ENCODE measurements at places on chromosomes 6 and 20.

DNA sequence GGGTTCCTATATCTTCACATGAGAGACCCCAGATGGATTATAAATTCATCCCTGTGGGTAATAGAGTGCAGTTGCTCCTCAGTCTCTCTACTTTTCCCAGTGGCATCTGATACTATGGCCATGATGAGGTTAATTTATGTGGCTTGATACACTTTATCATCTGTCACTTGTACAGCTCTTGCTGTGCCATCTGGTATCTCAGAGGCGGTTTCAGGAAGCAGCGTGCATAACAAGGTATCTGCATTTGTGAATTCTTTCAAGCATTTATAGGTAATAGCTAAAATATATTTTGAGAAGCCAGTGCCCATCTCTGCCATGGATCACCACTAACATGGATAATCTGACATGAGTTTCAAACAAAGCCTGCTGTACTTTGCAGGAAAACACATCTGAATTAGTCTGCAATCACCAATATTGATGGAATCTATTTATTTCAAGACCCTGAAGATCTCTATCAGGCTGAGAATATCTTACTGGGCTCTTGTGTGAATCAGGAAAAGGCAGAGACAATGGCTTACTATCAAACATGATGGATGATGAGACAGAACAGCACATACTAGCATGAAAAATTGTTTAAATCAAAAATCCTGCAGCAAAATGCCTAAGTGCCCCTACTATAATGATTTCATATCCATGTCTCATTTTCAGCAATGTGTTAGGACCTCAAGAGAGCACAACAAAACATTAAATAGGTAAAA lies 548.7 kb upstream of the MAP3K7 start:
- DNase-seq, result no peak

- DNase-seq, result no peak
Observed at GRCh38 chr6:37967651-37968050, 148.1 kb downstream of the ZFAND3 start.

- DNase-seq, result no peak
Observed at GRCh38 chr6:157841211-157841840, 18.3 kb downstream of the SNX9 start.

- DNase-seq, result peak; percentile 12
Observed at GRCh38 chr6:118288355-118289124, 259.6 kb upstream of the PLN start.

DNA sequence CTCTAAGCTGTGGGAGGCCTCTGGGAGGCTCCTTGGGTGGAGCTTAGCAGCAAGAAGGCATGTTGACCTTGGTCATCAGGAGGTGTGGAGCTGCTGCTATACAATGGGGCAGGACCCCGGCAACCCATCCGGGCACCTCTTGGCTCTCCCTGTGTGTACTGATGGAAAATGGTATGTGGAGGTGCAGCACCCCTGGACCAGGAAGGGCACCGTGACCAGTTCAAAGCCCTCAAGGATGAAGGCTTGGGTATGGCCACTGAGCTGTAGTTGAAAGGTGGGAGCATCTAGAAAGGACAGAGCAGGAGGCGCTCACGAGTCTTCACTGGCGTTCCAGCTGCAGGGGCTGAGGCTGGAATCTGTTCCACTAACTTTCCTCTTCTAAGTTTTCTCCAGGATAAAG lies 6.7 kb upstream of the IRF4 start:
- DNase-seq, result no peak

GRCh38 chr6:151081656-151082055 lies 158.1 kb upstream of the AKAP12 start:
- DNase-seq, result no peak

DNA sequence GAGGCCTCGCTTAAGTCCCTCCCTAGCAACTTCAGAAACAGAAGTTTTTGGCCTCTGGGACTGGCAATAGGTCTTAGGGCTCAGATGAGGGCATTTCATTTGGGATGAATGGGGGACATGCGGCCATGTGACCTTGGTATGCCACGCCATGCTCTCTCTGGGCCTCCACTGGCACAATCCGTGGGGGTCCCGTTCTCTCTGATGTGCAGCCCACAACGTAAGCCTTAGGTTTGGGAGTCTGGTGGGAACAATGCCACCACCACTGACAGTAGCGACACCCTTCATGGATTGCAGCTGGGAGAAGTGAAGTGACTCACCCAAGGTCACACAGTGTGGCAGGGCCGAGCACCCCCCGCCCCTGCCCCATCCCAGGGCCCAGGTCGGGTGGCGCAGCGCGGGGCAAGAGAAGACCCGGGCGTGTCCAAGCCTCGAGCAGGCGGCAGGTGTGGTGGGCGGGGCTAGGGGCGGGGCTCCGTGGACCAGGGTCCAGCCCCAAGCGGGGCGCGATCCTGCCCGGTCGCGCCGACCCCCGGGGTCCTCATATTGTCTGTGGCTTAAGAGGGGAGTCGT lies 864 bp upstream of the CEBPB start:
- DNase-seq, result no peak

DNA sequence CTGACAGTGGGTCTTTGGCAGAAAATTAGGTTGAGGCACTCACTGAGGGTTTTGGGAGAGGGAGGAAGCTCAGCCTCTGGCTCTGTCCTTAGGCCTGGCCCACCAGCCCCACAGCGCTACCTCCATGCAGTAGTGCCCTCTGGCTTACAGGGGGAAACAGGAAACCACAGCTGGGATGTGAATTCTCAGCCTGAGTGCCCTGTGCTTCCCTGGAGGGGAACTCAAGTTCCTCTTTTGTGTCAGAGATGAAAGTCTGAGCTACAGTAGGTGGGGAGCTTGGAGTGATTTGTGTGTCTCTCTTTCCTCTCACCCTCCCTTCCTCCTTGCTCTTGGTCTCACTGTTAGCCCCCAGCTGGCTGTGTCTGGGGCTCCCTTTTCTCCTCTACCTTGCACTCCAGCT lies 48.2 kb upstream of the BLCAP start:
- DNase-seq, result no peak

GRCh38 chr6:131923356-131923755 lies 27.8 kb downstream of the CCN2 start:
- DNase-seq, result peak; percentile 47

GRCh38 chr6:166725571-166725970 lies 98.5 kb upstream of the RPS6KA2 start:
- no peak for DNase-seq

DNA sequence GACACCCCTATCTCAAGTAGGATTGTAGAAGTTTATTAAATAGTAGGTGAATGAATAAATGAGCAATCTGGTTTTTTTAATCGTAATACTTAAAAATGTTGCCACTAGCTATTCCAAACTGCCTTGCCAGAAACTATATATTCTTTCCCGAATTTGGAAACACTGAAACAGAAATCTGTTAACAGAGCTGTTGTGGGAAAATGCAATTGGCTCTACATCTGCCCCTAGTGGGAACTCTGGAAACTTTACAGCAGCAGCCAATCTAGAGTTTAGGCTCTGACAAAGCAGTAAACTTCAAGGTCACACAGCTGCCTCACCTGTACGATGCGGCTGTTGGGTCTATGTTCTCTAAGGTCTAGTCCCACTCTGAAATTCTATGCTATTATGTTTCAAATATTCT lies 41.7 kb downstream of the SYNE1 start:
- no peak for DNase-seq

DNA sequence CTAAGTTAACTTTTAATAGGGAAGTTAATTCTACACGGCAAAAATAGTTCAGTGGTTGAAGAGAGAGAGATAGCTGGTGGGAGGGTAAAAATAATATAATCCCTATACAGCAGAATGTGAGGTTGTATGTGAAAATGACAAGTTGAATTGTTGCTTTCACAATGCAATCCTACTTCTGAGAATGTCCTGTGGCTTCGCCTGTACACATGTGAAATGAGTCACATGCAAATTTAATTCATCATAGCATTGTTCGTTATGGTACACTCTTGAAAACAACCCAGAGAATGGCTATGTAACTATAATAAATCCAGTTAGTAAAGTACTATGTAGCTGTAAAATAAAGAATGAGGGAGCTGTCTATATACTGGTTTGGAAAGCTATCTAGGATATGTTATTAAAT lies 46.0 kb upstream of the HINT3 start:
- no peak for DNase-seq

- no peak for DNase-seq
Observed at GRCh38 chr20:40746251-40746650, 57.2 kb upstream of the MAFB start.

DNA sequence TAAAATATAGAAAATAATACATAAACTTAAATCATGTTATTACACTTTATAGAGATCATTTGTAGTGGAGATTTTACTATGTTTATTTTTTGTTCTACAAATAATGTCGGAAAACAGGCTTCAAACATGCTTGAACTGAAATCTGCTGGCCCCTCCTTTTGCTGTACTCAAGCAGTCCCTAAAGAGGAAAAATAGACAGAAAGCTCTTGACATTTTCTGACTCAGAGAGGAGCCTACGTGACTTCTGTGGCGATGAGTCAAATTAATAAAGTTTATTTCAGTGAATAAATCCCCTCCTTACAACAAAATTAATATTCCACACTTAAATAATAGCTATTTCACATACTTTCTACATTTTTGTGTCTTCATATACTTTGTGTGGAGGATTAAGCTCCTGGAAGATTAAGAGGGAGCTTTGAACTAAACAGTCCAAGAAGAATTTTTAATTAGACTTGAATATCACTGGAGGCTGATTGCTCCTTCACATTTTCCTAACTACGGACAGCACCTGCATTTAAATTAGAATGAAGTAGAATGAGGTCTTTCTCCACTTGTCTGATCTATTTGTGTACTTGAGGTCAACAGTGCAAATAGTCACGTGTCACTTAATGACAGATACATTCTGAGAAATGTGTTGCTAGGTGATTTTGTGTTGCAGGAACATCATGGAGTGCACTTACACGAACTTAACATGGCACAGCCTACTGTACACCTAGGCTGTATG lies 1.7 kb upstream of the TREM1 start:
- peak; percentile 12 for DNase-seq

GRCh38 chr20:10531848-10532247 lies 96.7 kb downstream of the SLX4IP start:
- no peak for DNase-seq

DNA sequence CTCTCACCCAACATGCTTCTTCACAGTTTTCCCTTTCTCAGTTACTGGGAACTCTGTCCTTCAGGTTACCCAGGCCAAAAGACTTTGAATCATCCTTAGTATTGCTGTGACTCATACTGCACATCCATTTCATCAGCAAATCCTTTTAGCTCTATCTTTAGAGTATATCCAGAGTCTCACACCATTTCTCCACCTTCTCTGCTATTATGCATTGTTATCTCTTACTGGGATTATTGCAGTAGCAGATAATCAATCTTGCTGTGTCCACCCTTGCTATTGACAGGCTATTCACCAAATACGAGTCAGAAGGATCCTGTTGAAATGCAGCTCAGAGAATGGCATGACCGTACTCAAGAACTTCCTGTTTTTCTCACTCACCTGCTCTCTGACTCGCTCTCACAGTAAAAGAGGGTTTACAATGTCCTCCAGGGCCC lies 57.3 kb downstream of the BCKDHB start:
- peak; percentile 64 for DNase-seq

GRCh38 chr6:87830907-87831306 lies 128.9 kb upstream of the AKIRIN2 start:
- no peak for DNase-seq

DNA sequence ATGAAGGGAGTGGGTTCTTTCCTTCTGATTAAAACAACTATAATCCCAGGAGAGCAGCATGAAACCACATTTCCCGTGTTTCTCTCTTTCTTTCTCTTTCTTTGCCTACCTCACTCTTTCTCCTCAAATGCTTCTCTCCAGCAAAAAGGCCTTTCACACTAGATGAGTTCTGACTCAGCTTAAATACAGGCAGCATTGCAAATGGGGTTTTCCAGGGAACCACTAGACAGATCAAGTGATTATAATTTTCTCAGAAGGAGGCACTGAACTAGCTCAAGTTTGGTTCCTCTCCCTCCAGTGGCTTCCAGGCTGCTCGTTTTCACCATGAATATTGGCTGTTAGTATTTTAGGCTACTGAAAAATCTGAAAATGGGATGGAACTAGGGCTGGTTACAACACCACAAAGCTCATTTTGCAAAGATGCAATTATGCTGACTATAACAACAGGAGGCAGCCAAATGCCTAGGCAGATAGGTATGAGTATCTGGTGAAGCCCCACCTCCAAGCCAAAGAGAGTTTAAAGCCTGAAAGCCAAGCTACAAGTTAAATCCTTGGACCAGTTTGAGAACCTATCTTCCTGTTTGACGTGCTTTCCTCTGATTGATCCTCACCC lies 260.0 kb downstream of the MMUT start:
- DNase-seq, result peak; percentile 2

DNA sequence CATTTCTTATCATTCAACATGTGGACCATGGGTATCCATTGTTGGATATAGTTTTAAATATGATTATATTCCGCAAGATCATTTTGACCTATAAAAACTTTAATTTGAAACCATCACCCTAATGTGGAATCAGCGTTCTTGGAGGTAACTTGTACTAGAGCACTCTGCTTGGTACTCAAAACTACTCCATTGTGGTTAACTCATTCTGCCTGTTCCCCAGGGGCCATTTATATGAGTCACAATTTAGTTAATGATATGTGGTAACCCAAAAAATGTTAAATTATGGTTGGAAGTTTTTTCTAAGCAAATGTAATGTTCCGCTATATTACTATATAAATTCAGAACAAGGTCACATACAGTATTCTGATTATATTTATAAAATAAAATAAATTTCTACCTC lies 109.3 kb downstream of the TRDN start:
- DNase-seq, result no peak

DNA sequence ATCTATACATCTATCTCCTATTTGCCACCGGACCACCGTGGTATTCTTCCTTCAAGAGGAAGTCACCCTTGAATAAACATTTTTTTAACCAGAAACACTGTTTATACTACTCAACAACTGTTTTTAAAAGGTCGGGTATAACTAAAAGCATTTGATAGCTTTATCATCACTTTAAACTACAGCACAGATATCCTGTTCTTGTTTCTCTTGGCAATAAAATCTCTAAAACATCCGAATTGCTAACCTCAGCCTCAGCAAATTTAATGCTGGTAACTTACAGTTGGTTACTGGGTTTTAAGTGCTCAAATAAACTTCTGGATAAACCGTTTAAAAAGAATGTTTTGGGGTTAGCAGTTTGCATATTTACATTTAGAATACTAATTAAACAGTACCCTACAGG lies 20.4 kb downstream of the ZUP1 start:
- DNase-seq, result no peak

- no peak for DNase-seq
Observed at GRCh38 chr20:25019381-25020155, 27.0 kb upstream of the APMAP start.

- peak; percentile 9 for DNase-seq
Observed at GRCh38 chr6:146912730-146913685, 291.2 kb upstream of the STXBP5 start.

DNA sequence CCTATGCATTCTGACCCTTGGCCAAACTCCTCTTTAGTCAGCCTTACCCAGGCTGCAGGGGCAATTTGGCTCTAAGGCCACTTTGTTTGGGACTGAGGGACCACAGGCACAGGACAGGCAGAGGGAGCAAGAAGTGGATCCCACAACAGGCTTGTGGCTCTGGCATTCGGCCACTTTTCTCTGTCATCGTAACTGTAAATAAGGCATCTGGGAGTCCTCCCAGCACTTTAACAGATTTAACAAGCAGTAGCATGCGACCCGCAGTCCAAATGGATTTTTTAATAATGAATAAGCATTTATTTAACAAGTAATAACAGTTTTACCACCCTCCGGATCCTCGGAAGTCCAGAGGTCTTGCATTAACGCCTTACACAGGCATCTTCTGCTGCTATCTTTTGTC lies 16.1 kb upstream of the CDH22 start:
- DNase-seq, result peak; percentile 33

Measured in myocyte (in vitro differentiated cells).